KG1 (cell line): ENCODE measurements at places on chromosomes 5 and 9.

GRCh38 chr9:5976674-5977397 lies 38.6 kb downstream of the RANBP6 start:
- DNase-seq = no peak

DNA sequence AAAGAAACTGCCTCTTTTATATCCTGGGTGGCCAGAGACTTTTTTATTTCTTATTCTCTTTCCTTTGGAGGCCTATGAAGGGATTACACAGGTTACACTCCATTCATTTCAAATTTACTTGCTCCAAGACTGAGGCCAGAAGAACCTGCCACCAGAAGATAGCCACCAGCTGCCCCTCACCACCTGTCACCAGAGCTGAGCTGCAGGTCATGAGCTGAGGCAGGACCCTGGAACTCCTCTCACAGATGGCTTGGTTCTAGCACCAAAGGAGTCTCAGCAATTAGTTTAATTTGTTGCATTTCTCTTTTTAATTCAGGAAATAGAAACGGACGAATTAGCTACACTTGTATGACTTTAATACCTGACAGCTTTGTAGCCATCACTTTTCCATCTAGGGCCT lies 313.9 kb downstream of the SPOCK1 start:
- DNase-seq = no peak

GRCh38 chr5:92687821-92688722 lies 892.9 kb downstream of the NR2F1-AS1 start:
- no peak for DNase-seq

GRCh38 chr9:97892421-97892820 lies 29.9 kb downstream of the TRMO start:
- DNase-seq = no peak

- DNase-seq = no peak
Measured at GRCh38 chr5:94761055-94761454, 142.6 kb downstream of the SLF1 start.

DNA sequence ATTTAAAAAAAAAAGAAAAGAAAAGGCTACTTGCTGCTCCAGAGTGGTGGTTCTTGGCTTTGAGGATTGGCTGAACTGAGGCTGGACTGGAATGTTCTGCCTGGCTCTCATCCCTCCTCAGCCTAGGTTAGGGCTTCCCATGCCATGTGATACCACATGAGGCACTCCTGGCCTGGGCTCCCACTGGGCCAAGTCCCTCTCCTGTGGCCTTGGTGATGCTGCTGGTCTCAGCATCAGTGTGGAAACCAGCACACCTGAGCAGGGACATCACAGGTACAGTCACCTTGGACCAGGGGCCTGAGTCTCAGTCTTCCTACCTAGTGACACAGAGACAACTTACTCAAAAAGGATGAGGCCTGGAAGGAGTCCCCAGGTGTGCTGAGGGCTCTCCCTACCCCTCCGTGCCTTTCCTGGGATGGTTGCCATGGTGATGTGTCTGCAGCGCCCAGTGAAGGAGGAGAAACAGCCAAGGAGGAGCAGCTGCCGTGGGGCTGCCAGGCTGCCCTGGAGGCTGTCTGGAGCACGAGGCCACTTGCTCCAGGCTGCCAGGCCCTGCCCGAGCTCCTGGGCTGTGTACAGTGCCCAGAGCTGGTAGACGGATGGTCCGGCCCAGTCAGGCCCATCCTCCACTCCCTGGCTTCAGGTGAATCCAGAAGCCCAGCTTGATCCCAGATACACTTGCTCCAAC lies 71.0 kb downstream of the WNK2 start:
- no peak for DNase-seq

GRCh38 chr9:134033516-134034214 lies 8.4 kb downstream of the BRD3OS start:
- no peak for DNase-seq

GRCh38 chr9:87658511-87658910 lies 67.4 kb upstream of the CTSL start:
- DNase-seq = no peak
